Activated CD4-positive, alpha-beta T cell treated with anti-CD3 and anti-CD28 coated beads for 36 hours (primary cell): ENCODE measurements at places on chromosomes 1 and 21. TPM values are rescaled to one million over a fixed set of nuclear protein-coding genes. Genes with fewer than 3 reads are reported as not detected.

TFF2 gene
- not detected for total RNA-seq

LCE2A gene
- total RNA-seq: not detected

XCL1 gene
- total RNA-seq: 0.67 TPM

FMO5 gene
- 0.37 TPM for total RNA-seq

EPHA10 gene
- 0.43 TPM for total RNA-seq

CYP2J2 gene
- 1.6 TPM for total RNA-seq

ZNF593OS gene
- not detected for total RNA-seq

TRIM17 gene
- 1.3 TPM for total RNA-seq
